Esophagus squamous epithelium (tissue), 5 donors: ENCODE measurements at places on chromosomes 1 and 21. TPM values are rescaled to one million over a fixed set of nuclear protein-coding genes. Genes with fewer than 3 reads are reported as not detected.

The KCNE2 gene
- not detected for total RNA-seq

The TMEM269 gene
- not detected for total RNA-seq

The TCHHL1 gene
- not detected for total RNA-seq

The DCST1 gene
- total RNA-seq = 0.19 TPM

The DISP3 gene
- total RNA-seq = not detected

The FMO3 gene
- total RNA-seq = 1.2 TPM

The SLAMF6 gene
- total RNA-seq = 1.2 TPM

The RGS18 gene
- total RNA-seq = 0.53 TPM

The PGBD2 gene
- total RNA-seq = 9.5 TPM

The KCNE1 gene
- 2.3 TPM for total RNA-seq

The RNF11 gene
- 70.6 TPM for total RNA-seq

The KAZN gene
- 25.0 TPM for total RNA-seq

The FCRL6 gene
- not detected for total RNA-seq

The MLLT11 gene
- 0.75 TPM for total RNA-seq

The SLC45A3 gene
- total RNA-seq = 3.1 TPM

The SLC2A5 gene
- 2.7 TPM for total RNA-seq

The JAM2 gene
- total RNA-seq = 2.7 TPM

The ASPM gene
- total RNA-seq = 17.7 TPM

The DDAH1 gene
- 6.1 TPM for total RNA-seq

The UMODL1 gene
- not detected for total RNA-seq

The OBSCN gene
- total RNA-seq = 53.2 TPM

The ZFP69 gene
- 3.7 TPM for total RNA-seq

The HAO2 gene
- total RNA-seq = not detected

The CCSAP gene
- 5.2 TPM for total RNA-seq

The ITGB2 gene
- total RNA-seq = 6.6 TPM
